ENCODE measurements at places on chromosomes 6 and 20.

DNA sequence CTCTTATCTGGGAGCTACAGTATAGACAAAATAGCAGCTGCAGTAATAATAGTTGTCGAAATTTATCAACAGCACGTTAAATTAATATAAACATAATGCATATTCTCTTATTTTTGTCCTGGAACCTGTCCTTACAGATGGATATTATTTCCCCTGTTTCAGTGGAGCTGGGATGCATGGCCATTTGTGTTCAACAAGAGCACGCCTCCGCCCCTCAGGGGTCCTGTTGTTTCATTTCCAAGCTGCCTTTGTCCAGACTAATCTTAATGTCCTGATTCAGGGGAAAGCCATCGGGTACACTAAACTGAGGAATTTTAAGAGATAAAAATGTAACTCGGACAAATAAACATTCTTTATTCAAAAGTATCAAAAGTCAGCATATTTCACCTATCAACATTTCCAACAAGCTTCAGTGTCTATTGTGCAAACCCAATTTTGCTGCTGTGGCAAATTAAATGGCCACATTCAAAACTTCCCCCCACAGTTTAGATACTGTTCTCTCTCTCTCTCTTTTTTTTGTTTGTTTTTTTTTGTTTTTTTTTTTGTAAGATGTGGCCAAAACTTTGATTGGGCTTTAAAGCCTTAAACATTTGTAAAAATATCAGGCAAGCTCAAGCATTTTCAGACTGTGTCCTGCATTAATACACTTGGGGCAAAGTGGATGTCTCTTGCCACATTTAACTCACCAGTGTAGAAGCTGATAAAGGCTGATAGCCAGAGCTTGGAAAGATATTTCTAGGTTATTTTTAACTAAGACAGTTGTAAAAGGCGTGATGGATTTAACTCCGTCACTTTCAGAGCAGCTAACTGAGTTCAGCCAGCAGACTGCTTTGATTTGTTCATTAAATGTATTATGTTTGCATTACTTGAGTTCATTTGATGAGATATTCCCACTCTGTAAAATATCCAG, 112.5 kb upstream of the QKI start:
- DNase-seq, result no peak

- DNase-seq, result no peak
These were observed 37.1 kb downstream of the OTOR start for GRCh38 chr20:16785226-16785625.

DNA sequence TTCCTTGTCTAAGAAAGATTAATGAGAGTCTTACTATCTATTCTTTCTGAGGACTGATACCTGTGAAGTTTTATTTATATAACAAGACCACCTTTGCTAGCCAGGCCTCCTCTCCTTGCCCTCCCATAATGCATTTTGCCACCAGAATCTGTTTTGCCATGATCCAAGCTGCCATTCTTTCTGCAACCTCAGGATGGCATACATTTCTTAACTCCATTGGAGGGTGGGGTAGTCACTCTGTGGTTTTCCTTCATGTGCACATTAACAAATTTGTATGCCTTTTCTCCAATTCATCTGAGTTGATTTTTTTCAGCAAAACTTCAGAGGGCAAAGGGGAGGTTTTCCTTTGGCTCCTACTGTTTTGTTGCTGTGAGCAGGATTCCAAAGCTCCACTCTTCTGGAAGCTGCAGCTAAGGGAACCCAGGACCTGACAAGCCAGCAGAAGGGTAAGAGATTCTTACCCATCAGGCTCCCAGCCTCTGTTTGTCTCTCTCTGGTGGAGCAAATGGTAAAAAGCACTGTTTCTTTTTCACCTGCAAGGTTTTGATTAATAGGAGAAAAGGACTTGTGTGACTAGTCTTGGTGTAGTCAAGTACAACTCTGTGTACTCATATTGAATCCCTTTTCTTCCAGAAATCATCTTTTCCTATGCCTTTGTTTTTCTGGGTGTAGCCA, 26.2 kb upstream of the ENPP4 start:
- DNase-seq, result no peak

GRCh38 chr20:25299806-25300205, 51.9 kb downstream of the PYGB start:
- DNase-seq, result no peak

DNA sequence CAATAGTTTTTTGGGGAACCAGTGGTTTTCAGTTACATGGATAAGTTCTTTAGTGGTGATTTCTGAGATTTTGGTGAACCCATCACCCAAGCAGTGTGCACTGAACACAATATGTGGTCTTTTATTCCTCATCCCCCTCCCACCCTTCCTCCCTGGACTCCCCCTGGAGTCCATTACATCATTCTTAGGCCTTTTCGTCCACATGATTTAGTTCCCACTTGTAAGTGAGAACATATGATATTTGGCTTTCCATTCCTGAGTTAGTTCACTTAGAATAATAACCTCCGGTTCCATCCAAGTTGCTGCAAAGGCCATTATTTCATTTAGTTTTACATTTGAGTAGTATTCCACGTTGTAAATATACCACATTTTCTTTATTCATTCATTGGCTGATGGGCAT, 28.3 kb downstream of the RPP40 start:
- no peak for DNase-seq

DNA sequence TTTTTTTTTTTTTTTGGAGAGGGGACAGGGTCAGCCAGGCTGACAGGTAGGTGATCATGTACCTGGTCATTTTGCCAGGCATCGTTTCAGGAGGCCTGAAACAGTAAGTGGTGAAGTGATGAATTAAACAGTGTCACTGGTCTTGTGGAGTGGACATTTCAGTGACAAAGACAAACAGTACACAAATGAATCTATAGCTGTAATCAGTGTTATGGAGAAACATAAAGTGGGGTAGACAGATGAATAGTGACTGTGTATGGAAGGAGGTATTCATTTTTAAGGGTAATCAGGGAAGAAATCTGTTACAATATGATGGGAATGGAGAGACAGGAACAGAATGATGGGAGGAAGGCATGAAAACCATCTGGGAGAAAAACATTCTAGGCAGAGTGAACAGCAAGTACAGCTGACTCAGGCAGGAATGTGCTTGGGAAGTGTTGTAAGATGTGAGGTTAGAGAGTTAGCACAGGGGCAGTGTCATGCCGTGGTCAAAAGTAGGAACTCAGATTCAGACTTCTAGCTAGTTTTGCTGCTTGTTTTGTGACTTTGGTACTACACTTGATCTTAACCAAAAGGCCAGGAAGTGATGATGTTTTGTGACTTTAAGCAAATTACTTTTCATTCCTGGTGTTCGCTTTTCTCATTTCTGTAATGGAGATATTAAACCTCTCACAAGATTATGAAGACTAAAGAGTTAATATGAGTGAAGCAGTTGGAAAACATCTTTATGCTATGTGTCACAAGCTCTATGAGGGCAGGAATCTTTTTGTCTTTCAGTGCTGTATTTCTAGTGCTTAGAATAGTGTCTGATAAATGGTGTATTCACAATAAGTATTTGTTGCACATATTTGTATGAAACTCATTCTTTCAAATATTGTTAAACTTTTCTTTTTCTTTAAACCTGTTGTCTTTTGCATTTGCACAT, 43.4 kb downstream of the QKI start:
- DNase-seq, result no peak

DNA sequence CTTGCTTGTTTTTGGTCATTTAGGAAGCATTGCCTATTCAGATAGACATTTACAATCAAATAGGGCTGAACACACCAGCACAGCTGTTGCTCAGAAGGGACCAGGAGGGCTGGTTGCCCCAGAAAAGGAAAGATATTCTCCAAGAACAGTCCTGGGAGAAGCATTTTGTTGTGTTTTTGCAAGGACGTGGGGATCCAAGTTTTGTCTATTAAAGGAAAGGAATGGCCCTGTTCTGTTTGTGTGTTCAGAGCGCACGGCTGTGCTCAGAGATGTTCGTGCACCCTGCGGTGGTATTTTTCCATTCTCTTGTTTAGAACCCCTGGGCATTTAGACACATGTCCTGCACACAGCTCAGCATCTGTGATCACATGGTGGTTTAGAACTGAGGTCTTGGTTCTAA, 82.5 kb downstream of the TXNDC5 start:
- no peak for DNase-seq

DNA sequence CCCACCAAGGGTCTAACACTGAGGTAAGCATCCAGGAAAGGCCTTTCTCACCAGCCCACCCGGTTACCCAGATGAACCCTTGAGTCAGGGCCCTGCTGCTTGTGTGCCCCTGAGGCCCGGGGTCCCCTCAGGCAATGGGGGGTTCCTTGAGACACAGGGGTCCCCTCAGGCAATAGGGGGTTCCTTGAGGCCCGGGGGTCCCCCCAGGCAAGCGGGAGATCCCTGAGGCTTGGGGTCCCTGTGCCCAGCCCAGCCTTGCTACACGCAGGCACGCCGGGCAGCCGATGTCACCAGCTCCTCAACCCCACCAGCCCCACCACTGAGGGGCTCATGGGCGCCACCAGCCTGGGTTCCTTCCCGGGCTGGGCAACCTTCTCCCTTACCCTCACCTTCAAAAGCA, 247.2 kb downstream of the TTLL2 start:
- no peak for DNase-seq

DNA sequence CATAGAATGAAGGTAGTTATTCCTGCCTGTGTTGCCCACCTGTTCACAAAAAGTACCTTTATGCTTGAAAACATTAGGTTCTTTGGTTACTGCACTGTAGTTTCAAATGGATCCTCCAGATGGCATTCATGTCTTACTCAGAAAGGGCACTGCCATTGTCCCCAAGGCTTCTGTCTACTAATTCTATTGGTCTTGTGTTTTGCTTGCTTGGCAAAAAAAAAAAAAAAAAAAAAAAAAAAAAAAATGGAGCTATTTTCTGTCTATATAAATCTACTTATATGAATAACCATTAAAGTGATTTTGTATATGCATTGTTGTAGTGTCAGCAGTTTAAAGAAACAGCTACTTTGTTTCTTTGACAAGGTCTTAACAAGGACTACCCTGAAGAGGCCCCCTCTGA, 12.7 kb upstream of the EFHC1 start:
- DNase-seq, result no peak

DNA sequence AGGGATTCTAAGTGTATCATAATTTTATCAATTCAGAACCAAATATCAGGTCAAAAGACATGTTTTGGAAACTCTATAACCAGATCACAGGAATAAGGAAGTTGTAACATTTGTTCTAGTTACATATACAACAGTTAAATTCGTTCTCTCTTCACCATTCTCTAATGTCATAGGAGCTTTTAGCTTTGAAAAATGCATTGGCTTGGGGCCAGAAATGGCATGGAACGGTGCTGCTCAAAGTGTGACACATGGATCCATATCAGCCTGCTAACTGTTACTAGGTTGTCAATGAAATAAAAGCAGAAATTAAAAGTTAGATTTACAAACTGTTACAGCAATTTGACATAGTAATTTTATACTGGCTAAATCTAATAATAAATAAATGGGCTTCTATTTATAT, 120.3 kb downstream of the LCA5 start:
- no peak for DNase-seq

- no peak for DNase-seq
These were observed 880 bp upstream of the CPXM1 start for GRCh38 chr20:2801286-2801728.

DNA sequence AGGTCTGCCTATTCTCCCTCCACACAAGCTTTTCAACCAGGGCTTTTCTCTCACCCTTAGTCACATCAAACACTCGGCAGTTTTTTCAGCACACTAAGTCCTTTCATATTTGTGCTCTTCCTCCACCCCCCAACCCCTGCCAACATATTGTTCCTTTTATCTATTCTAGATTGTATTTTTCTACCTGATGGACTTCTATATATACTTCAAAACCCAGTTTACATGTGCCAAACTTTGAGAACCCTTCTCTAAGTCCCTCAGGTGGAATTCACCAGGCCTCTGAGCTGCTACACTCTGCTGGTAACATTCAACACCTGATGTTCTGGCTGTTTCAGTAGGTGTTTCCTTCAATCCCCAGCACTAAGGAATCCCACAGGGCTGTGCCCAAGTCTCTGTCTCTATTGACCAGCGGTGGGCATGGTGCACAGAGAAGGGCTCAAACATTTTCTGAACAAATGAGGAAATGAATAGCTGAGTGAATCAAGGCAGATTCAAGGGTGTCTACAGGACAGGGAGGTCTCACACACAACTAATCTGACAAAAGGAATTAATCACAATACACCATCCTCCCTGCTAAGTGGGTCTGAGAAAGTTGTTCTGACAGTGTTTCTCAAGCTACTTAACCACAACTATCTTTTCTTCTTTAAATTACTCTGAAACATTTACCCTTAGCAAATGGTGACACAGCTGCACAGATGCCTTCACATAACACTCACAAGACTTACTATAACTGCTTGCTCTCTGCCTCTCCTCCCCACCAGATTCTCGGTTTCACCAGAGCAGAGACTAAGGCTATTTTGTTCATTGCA, 166.5 kb downstream of the TSHZ2 start:
- no peak for DNase-seq

GRCh38 chr6:150354754-150355571, 13.8 kb upstream of the IYD start:
- no peak for DNase-seq

GRCh38 chr6:44629636-44630035, 242.1 kb downstream of the CDC5L start:
- DNase-seq, result no peak

DNA sequence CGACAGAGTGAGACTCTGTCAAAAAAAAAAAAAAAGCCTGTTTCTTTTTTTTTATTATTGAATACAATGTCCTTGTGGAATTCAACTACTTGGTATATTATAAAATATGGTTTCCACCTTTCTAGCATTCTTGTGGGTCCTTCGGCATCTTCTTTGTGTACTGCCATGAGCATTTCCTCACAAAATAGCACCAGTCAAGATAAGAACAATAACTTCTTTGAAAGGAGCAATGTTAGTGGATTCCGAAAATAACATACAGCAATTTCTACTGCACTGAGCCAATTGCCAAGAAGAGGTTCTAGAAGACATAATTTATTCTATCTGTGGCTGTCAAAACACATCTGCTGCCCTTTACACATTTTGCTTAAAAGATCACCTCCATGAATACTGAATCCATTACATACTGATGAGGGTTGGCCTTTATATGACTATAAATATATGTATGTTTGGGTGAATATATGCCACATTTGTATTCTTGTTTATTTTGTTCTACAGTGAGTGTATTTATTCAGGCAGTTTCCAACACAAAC, 19.1 kb upstream of the SPTLC3 start:
- no peak for DNase-seq

DNA sequence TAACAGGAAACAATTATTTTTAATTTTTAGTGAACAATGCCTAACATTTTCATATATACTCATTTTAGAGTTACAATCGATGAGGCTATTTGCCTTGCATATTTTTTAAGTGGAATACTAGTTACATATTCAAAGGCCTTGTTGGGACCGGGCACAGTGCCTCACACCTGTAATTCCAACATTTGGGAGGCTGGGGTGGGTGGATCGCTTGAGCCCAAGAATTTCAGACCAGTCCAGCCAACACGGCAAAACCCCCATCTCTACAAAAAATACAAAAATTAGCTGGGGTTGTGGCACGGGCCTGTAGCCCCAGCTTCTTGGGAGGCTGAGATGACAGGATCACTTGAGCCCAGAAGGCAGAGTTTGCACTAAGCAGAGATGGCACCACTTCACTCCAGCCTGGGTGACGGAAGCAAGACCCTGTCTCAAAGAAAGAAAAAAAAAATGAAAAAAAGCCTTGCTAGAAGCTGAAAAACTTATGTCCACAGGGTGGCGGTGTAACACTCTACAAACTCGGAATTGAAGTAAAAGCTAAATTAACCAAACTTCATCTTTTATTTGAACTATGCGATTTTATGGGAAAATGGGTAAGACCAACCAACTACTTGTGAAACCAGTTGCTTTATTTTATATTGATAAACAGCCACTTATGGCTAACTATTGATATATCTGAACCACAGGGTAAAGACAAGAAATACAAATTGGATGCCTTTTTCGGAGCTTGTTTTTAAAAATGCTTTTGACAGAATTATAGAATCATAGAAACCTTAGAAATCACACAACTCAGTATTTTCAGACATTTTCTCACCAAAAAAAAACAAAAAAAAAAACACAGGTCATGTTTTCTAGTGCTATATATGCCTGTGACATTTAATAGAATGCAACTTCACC, 24.1 kb upstream of the ROS1 start:
- peak; percentile 22 for DNase-seq

Measured in activated CD4-positive, CD25-positive, alpha-beta regulatory T cell treated with anti-CD3 and anti-CD28 coated beads, Interleukin-2, amount 50 U/mL, for 16 hours (primary cell).